ENCODE measurements at places on chromosomes 7 and 10.

DNA sequence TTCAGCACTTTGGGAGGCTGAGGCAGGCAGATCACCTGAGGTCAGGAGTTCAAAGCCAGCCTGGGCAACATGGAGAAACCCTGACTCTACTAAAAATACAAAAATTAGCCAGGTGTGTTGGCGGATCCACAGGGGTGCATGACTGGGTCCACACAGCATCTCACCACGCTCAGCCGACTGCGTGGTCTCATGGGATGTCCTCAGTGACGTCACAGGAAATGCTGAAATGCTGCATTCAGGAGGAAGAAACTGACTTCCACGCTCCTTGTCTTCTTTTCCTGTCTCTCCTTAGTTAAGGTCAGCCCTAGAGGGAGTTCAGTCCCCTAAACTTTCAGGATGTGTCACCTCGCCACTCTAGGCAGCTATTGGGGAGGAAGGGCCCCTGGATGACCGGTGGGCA lies 42.9 kb downstream of the XRCC2 start:
- DNase-seq, result no peak

GRCh38 chr7:11858622-11859302 lies 26.8 kb upstream of the THSD7A start:
- DNase-seq, result no peak

GRCh38 chr7:21944616-21945453 lies 864 bp downstream of the CDCA7L start:
- peak; percentile 61 for DNase-seq

DNA sequence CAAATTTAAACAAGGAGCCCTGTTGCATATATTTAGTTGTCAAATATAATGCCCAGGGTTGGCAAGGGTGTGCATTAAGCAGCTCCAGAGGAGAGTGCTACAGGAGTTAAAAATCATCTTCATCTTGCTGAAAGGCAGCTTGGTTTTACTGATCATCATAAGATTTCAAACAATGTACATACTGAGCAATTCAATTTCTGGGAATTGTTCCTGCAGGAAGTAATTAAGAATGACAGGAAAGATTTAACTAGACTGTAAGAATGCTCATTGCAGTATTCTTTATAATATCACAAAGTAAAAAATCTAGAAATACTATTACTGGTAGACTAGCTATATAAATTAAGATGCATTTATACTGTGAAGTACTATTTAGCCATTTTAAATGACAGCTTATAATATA lies 153.6 kb downstream of the DYNC1I1 start:
- no peak for DNase-seq

GRCh38 chr7:108809356-108809755 lies 239.7 kb downstream of the DNAJB9 start:
- no peak for DNase-seq

- DNase-seq, result no peak
Measured at GRCh38 chr7:7996568-7996967, 28.0 kb downstream of the GLCCI1 start.

DNA sequence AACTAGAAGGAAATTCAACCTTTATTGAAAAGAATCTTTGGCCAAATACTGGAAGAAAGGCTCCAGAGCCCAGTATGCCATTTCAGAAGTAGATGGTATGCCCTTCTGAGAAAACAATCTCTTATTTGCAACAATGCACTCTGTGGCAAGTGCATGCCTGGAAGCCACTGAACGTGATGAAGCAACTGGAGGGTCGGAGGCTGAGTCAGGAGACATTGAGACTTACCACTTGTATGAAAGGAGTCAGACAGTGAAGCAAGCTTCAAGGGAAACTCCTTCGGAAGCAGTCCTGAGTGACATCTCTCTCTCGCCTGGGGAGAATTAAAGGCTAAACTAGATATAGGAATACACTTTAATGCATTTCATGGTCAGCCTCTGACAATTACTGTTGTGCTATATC lies 353.7 kb downstream of the NRG3 start:
- no peak for DNase-seq

DNA sequence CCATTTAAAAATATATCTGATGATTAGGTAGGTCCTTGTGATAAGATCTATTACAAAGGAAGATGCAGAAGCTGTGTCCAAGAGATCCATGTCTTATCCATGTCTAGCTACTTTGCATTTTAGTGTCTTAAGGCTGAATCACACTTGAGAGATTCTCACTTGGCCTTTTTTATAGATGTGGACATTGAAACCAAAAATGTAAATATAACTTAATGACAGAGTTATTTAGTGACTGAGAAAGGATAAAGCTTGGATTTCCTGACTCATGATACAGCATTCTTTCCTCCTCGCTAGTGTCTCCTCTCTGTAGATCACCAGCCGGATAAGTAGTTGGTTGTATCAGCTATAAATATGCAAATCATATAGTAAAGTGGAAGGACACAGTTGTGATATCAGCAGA lies 23.3 kb downstream of the INHBA start:
- DNase-seq, result no peak

DNA sequence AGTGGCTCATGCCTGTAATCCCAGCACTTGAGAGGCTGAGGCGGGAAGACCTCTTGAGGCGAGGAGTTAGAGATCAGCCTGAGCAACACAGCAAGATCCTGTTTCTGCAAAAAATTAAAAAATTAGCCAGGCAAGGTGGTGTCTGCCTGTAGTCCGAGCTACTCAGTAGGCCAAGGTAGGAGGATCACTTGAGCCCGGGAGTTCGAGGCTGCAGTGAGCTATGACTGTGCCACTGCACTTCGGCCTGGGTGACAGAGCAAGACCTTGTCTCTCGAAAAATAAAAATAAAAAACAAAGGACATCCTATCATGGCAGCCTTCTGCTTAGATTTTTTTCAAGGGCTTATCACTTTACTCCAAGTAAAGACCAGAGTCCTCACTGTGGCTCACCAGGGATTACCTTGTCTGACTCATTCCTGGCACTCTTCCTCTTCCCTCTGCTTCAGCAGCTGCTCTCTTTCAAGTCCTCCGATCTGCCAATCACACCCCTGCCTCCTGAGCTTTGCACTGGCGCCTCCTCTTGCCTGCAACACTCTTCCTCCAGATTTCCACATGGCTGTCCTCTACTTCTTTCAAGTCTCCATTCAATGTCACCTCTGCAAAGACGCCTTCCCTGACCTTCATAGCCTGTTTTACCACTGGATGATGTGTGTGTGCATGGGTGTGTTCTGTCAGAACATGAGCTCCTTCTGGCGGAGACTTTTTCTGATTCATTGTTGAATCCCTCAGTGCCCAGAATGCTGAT lies 7.7 kb downstream of the PRTFDC1 start:
- DNase-seq, result no peak

GRCh38 chr10:73772281-73773151 lies 9.3 kb upstream of the CHCHD1 start:
- peak; percentile 86 for DNase-seq

DNA sequence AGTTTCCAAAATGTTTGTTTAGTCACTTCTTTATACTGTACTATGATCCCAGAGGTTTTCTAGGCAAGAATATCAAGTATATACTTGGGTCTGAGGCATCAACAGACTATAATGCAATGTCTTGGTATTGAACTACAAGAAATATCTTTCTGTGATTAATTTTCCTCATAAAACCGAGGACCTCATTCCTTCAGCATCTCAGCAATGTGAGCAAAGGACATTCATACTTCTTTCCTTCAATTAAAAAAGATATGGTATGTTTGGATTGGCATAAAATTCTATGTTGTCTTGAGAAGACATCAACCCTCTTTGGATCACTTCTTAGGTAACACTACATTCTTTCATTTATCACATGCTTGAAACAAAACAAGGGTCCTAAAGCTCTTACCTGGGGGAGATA lies 524.5 kb downstream of the PHTF2 start:
- no peak for DNase-seq

DNA sequence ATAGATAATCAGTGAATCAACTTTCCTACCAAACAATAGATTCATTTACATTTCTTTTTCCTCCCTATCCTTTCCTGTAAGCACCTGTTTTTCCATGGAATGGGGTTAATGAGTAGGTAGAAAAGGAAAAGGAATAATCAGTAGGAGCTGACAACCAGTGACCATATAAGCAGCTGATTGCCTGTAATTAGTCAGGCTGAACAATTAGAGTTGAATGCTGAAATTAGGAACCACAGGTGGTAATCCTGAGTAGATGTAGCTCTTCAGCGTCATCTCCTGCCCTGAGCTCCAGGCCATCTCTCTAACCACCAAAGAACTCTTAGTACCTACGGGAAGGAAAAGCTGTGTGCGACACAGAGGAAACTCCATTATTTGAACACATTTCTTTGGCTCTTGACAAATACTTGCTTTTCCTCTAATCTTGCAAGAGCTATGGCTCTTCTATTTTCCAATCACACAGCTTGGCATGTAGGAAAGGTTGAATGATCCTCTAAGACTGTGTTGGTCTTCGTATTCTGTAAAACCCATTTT lies 63.8 kb downstream of the KLHDC10 start:
- no peak for DNase-seq

DNA sequence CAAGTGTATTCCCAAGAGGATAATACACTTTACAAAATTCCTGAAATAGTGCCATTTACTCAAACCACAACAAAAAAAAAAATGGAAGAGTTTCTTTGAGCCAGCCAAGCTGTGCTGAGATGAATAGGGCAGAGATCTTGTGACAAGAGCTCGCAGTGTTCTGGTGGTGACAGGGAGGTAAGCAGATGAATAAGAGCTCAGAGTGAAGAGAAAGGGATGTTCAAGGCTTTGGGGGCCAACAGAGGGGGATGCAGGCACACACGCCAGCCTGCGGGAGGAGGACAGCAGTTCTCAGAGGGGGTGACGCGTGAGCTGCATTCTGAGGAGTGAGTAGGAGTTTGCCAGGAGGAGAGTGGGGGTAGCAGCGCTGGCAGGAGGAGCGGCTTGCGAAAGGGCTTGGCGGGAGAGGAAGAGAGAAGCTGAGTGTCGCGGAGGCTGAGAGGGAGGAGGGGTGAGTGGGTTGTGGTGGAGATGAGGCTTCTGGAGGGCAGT lies 194.4 kb upstream of the IMMP2L start:
- no peak for DNase-seq

DNA sequence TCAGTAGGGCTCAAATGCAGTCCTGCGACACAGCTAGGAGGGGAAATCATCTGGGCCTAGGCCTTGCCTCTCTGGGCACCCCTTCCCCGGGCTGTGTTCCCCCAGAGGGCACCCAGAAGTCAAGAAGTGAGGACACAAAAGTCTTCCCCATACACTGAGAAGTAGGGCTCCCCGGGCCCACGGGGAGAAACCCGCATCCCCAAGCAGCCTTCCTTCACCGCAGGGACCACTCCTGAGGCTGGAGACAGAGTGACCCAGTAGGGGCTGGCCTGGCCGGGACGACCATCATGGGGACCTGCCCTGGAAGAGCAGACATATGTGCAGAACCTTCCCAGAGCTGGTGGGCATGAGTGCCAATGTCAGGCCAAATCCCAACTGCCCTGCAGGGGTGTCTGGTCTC lies 163.5 kb downstream of the GFRA1 start:
- no peak for DNase-seq

DNA sequence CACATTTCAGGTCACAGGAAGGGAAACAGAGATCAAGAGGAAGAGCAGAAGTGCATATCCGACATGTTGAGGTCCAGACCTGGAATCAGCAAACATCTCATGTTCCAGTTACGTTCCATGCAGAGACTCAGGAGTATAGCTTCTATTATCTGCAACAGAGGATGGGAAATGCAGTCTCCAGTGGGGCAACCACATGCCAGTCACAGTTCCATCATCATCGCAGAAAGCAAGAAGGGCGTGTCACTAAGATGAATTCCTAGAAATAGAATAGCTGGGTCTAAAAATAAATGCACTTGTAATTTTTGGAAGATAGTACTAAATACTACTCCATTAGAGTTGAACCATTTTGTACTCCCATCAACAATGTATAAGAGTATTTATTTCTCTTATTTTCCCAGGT lies 133.2 kb upstream of the MDFIC start:
- no peak for DNase-seq

GRCh38 chr10:60335708-60336107 lies 54.0 kb downstream of the ANK3 start:
- no peak for DNase-seq

- DNase-seq, result no peak
Measured at GRCh38 chr7:137772316-137772715, 74.5 kb downstream of the DGKI start.

- DNase-seq, result no peak
Measured at GRCh38 chr10:76554478-76554877, 1083.1 kb downstream of the KCNMA1 start.

DNA sequence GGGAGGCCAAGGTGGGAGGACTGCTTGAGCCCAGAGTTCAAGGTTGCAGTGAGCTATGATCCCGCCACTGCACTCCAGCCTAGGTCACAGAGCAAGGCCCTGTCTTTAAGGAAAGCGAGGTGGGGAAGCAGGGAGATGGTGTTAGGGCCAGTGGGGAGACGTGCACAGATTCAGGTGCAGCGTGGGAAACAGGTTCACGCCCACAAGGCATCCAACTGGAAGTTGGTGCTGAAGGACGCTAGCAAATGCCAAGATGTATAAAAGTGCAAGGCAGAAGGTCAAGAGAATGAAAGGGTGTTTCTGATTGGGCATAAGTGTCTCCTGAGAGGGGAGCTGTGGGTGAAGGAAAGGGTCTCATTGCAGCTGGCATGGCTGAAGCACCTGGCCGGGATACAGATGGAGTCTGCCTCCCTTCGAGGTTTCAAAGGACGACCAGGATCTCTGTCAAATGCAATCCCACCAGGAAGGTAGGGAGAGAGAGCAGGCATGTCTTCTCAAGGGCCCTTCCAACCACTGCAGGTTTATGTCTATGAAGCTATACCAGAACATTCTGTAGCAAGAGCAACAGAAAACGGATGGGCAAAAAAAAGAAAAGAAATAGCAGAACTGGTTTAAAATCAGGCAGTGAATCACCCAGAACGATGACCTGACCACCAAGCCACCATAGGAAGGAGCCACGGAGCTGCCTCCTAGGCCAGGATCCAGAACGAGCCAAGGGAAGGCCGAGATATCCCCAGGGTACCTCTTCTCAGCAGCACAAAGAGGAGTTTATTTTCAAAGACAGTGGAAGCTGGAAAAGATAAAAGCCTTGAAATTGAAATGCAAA lies 43.2 kb downstream of the GSDME start:
- DNase-seq, result peak; percentile 3

GRCh38 chr10:5614155-5614721 lies 52.2 kb downstream of the ASB13 start:
- DNase-seq, result no peak

GRCh38 chr10:104966563-104967297 lies 325.6 kb downstream of the SORCS3 start:
- DNase-seq, result no peak

GRCh38 chr7:92695308-92696261 lies 105.4 kb upstream of the FAM133B start:
- DNase-seq, result no peak

DNA sequence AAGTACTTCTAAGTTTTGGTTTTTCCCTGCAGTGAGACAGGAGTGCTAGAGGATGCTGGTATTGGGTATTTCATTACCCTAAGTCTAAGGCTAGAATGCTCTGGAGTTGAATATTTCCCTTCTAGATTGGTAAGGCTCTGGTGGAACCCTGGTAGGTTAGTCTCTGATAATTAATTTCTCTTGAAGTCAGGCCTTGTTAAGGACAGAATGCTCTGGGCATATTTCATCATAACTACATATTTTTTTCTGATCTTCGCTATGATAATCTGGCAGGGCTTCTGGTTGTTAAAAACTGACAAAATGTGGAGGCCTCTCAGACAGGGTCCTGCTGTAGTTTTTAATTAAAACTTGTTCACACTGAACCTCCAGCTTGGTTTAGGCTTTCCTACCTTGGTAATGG lies 83.8 kb downstream of the CDK13 start:
- DNase-seq, result no peak

GRCh38 chr7:1595636-1596035 lies 25.8 kb upstream of the PSMG3 start:
- DNase-seq, result no peak

Data from activated CD4-positive, alpha-beta memory T cell treated with anti-CD3 and anti-CD28 coated beads, Interleukin-2, amount 10 ng/mL, durations not matched to agents 7 days and 5 days (primary cell).